IPS-NIHi11 (cell line): ENCODE measurements at places on chromosomes 12 and 14.

GRCh38 chr12:89051065-89051677, 301.1 kb downstream of the DUSP6 start:
- DNase-seq, result peak; percentile 59

GRCh38 chr12:89064151-89064550, 288.1 kb downstream of the DUSP6 start:
- no peak for DNase-seq

DNA sequence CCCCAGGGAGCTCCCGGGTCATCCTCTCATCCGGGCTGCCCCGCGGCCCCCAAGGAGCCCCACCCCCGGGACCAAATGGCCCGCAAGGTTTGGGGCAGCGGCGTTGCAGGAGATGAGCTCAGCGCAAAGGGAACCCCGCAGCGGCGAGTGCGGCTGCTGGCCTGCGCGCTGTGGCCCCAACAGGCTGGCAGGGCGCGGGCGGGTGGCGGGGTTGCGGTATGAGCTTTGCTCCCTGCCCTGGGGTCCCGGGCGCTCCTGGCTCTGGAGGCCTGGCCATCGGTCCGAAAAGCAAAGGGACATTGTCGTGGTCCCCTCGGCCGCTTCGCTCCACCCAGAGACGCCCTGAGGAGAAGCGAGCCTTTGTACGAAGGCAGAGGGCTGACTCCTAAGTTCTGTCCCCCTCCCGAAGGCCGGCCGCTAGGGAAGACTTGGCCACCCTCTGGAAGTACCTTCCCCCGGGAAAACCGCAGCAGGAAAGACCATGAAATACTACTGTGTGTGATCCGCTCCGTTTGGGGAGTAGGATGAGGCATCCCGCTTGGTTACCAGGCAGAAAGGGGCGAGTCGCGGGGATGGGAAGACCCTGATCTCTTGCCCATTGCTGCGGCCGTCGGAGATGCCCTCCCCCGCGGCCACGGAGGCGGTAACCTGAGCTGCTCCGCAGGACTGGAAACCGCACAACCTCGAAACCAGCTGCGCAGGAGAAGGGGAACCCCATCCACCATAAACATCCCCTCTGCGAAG, 620 bp upstream of the NID2 start:
- peak; percentile 54 for DNase-seq

DNA sequence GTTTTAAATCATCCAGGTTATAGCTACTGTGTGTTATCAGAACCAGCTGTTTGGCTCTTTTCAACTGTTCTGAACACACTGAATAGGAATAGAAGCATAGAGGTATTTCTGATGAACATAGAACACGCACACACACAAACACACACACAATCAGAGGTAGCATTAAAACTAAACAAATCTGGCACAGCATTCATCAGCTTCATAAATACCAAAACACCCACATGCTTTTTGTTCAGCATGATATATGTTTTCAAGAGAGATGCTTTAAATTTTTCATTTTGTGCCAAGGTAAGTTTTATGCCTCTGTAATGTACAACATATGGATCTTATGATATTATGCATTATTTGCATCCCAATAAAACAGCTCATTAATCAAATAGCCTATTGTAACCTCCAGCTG, 208.6 kb downstream of the GALC start:
- no peak for DNase-seq

GRCh38 chr12:1914114-1914911, 4.1 kb downstream of the CACNA2D4 start:
- DNase-seq, result peak; percentile 11

DNA sequence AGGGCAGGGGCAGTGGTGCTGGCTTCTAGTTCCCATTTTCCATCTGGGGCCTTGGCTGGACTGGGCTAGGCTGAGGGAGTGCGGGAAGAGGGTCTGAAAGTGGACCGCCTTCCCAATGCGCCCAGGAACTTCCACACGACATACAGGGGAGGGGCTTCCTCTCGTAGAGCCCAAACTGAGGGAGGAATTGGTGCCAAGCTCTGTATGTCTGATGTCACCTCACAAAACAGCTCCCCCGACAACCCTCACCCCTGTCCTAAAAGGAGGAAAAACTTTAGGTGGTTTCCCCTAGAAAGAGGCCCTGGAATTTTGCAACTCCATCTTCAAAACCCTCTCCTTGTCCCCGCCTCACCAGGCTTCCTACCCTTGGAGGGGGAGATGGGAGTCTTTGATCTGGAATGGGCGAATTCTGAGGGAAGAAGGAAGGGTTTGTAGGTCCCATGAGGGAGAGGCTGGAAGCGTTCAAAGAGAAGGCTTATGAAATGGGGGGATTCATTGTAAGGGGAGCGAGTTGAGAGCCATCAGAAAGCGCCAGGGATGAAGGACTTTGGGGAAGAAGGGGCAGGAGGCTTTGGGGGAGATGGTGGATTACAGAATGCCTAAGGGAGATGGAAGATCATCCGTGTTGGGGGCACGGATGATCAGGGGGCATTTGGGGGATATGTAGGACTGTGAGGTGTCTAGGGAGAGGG, 844 bp downstream of the GLTP start:
- no peak for DNase-seq

GRCh38 chr14:101074196-101075024, 170.9 kb upstream of the RTL1 start:
- no peak for DNase-seq

- peak; percentile 76 for DNase-seq
Measured at GRCh38 chr14:105376521-105377440, 21.6 kb upstream of the TEX22 start.

DNA sequence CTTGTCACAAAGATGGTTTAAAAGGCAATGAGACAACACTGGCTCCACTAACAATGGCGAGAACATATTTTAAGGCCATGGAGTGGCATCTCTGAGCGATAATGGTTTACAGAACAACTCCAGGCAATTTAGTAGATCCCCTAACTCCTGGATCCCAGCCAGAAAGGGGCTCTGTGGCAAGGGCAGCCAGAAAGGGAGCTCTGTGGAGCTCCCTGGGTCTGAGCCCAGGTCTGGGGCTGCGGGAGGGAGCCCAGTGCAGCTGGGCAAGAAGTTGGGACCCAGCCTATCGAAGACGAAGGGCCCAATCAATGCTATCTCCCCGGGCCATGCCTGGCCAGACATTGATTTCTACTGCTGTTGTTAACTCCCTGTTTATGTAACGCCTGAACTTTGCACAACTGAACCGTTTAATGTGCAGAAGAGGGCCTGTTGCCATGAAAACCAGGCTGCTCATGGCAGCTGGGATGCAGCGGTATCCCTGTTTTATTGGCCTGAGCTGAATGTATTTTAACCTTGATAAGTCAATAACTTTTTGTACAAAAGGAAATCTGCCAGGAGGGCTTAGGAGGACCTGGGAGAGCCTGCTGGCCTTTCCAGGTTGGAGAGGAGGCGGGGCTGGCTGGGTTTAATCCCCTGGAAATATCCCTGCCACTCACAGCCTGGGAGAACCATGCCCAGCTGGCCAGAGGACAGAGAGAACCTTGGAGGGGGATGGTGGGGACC, 6.7 kb upstream of the FAM222A start:
- DNase-seq, result no peak

- DNase-seq, result no peak
Measured at GRCh38 chr14:85313560-85314207, 216.3 kb upstream of the FLRT2 start.

DNA sequence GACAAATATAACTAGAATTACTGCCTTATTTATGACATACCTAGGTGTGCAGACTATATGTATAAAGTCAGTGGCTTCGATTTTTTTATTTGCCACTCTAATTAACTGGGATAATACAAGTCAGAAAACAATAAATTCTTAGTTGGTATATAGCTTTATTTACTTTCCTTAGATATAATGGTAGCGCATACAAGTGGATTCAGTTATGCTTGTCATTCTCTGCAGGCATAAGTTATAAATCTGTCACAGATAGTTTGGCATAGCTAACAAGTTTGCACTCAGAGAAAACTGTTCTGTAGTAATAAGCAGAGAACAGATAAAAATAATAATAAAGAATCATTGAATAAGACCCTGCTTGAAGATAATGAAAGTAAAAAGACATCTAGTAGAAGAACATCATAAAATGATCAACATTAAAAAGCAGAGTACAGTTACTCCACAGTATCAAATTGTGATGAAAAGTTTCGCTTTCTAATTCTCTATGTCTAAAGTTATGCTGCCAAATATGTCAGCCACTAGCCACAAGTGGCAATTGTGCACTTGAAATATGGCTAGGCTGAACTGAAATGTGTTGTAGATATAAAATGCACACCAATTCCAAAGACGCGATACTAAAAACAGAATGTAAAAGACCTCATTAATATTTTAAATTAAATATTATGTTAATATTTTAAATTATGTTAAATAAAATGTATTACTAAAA, 224.1 kb downstream of the SLC25A21 start:
- no peak for DNase-seq

DNA sequence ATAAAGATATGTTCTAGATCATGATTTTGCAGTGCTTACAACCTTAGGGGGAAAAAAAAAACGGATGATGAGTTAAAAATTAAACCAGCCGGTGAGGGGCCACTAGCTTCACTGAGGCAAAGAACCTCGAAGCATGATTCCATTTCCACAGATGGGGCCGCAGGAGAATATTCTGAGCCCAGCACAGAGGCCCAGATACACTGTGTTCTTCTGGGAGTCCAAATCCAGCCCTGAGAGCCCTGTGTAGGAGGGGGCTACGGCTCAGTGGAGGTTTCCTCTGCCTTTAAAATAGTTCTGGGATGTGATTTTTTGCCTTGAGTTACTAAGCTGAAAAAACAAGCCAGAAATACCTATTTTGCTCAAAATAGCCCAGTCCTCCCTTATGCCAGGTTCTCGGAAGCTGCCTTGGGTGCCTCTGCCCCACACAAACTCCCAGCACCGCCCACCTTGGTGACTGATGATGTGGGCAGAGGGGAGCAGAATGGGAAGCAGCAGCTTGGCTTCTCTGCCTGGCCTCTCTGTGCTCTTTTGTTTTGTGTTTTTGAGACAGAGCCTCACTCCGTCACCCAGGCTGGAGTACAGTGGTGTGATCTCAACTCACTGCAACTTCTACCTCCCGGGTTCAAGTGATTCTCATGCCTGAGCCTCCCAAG, 105.4 kb upstream of the BCL2L14 start:
- no peak for DNase-seq

GRCh38 chr12:19506497-19506896, 67.2 kb downstream of the AEBP2 start:
- DNase-seq, result no peak

DNA sequence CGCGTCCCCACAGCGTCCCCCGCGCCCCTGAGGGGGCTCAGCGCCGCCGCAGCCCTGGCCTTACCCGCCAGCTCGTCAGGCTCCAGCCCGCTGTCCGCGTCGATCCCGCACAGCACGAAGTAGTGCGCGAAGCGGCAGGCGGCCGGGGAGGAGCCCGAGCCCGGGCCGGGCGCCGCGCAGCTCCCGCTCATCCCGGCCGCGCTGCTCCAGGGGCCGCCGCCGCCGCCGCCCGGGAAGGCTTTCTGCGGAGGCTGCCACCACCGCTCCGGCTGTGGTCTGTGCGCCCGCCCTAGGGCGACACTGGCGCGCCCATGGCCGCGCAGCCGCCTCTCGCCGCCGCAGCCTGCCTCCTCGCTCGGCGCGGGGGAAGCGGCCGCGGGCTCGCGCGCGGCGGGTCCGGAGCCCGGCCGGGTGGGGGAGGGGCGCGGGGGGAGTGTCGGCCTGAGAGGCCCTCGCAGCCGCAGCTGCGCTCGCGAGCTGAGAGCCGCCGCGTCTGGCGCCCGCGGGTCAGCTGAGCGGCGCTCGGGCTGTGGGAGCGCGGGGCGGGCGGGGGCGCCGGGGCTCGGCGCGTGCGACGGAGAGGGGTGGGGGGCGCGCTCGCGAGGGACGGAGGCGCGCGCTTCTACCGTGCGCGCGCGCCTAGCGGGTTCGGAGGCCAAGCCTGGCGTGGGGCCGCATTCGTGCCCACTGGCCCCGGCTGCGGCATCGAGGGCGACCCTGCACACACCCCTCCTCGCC, at the start of gene DENND5B:
TSS of gene DENND5B (minus strand) at position 495 of the 738 bp plus-strand sequence. CDS start at position 191, 304 bp downstream.
- DNase-seq, result peak; percentile 87

DNA sequence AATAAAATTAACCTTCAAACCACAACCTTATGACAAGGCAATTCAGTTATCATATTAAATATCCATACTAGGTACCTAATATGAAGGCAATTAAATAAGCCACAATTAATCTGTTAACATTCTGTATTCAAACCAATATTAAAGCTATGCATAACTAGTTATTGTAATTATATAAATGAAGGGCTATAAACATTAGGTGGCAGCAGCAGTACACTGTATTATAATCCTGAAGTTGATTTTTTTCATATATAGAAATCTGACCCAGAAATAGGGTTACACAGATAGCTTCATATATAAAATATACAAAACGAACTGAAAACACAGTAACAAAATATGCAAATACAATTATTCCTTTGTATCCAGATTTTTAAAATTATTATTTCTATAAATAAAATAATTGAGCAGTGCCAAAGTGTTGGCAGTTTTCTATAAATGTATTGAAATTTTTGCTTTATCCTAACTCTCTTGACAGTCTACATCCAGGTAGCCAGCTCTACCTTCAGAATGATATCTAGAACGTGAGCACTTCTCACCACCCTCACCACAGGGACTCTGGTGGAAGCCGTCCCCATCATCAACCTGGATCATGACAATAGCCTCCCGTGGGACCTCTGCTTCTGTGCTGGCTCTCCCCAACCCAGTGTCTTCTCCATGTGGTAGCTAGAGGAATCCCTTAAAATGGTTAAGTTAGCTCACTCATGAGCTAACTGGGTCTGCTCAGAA, 136.2 kb downstream of the MED13L start:
- DNase-seq, result no peak

GRCh38 chr12:107906707-107907106, 132.2 kb downstream of the ASCL4 start:
- DNase-seq, result no peak

DNA sequence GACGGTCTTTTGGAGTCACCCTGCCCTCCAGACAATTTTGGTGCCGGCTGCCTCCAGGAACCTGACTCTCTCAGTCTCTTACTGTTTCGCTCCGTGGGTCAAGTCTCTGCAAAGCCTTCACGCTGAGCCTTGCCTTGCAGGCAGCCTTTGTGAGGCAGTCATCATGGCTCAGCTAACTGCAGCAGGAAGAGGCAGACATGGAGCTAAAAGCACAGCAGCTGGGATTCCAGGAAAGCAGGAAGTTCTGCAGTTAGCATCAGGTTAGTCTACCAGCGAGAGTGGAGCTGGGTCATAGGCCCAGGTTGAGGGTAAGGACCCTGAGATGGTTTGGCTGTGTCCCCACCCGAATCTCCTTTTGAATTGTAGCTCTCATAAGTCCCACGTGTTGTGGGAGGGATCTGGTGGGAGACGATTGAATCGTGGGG, 305.4 kb downstream of the PCNX1 start:
- no peak for DNase-seq
